ENCODE measurements at places on chromosomes 2 and 18.

GRCh38 chr2:46837704-46838103 is 77.9 kb downstream of the MCFD2 start:
- no peak for DNase-seq

- no peak for DNase-seq
Observed at GRCh38 chr2:43239981-43240765, 13.8 kb upstream of the ZFP36L2 start.

DNA sequence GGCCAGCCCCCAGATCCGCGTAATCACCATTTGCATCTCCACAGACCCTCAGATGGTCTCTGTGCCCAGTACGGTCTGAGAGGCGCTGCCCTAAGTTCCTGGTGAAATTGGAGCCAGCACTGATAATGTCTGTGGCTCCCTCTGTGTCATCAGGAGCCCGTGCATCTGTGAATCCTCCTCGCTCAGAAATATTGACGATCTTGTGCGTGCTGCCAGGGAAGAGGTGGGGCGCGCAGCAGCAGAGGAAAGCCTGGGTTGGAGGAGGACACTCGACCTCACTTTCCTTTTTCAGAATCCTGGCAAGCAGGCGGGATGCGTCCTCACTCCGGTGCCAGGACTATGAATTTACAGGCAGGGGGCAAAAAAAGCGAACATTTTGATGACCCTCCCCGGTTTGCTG is 686.1 kb upstream of the SALL3 start:
- no peak for DNase-seq

- no peak for DNase-seq
Observed at GRCh38 chr18:50836521-50836957, 16.7 kb upstream of the MRO start.

DNA sequence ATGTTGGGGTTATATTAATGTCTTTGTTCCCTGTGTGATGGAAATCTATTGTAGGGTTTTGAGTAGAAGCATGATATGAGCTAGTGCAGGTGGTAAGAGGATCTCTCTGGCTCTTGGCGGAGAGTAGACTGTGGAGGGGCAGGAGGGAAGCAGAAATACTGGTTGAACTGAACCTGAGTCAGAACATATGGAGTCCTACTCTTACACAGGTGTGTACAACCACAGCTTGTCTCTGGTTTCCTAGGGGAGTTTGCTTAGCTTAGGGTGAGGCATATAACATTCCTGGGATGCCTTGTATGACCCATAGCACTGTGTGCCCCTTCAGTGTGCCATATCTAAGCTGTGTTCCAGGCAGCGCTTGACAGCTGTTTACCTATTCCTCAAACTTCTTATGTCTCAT is 97.3 kb upstream of the GCFC2 start:
- no peak for DNase-seq

- no peak for DNase-seq
Observed at GRCh38 chr2:160353166-160353565, 140.4 kb downstream of the RBMS1 start.

- DNase-seq, result no peak
Observed at GRCh38 chr2:218895759-218896500, 15.3 kb downstream of the WNT10A start.

Data from esophagus squamous epithelium (tissue), 5 donors.